ENCODE measurements at places on chromosomes 3 and 15.
A peak's percentile ranks its signal among the peaks of the same experiment; 100 is the strongest.

GRCh38 chr15:85514413-85514812 lies 134.0 kb downstream of the AKAP13 start:
- no peak for DNase-seq

DNA sequence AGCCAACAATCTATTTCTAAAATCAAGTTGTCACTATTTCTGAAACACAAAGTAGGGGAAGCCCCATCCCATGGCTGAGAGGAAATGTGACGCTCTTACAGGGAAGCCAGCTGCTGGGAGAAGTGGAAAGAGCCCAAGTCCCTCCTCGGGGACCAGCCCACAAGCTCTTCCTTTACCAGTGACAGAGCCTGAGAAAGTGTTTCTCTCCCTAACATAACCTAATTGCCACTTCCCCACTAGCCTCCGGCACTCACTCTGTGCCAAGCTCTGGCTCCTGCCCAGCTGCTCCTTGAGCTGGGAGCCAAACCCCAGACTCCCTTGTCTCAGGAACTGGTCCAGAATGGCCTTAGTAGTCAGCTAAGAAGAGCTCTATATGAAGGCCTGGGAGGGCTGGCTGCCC lies 42.9 kb downstream of the TNFAIP8L3 start:
- no peak for DNase-seq

DNA sequence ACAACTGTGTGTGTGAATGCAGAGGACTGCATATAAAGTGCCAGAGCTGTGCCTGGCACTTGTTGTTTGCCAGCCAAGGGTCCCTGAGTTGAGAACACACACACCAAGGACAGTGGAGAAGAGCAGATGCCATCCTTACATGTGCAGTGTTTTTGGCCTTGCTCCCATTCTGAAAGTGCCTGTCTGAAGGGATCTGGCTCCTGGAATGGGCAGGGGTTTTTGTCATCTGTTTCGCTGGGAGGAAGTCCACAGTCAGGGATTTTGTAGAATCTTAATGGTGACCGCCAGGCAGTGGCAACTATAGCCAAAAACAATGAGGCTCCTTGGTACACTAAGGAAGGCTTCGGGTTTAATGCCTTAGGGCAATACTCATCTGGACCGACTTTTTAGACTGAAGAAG lies 63.7 kb downstream of the DUT start:
- DNase-seq, result no peak

GRCh38 chr15:45262906-45263461 lies 10.9 kb downstream of the SLC28A2 start:
- no peak for DNase-seq

GRCh38 chr3:108820586-108820985 lies 2.0 kb upstream of the TRAT1 start:
- no peak for DNase-seq

DNA sequence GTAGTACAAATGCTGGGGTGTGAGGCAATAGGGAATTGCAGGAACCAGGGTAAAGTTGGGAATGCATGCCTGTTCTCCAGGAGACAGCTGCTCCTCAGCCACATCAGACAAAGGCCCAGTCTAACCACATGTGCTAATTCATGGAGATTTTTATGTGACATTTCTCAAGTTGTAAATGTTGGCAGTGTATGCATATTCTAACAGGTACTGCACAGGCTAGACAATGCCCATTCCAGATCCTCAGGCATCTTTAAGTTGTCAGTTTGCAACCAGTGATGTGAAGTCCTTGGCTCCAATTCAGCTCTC lies 84.9 kb downstream of the EEFSEC start:
- DNase-seq, result no peak

- DNase-seq, result no peak
Observed at GRCh38 chr15:101506491-101506890, 17.0 kb upstream of the PCSK6 start.

DNA sequence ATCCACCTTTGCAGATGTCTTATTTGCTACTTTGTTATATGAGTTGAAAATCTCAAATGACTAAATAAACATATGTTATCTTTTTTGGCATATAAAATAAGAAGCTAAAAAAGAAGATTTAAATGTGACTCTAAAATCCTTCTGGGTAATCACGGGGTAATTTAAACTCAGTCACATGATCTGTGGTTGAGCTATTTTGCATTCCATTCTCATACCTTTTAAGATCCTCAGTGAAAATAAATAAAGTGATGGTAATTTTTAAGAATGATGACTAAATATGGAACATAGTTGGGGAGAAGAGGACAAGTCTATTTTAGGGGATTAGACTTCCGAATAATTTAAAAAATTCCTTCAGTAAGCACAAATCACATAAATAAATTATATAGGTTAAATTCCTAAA lies 1076.8 kb downstream of the TUSC7 start:
- DNase-seq, result no peak

- DNase-seq, result peak; percentile 66
Observed at GRCh38 chr15:75452364-75452864, 924 bp upstream of the SIN3A start.

GRCh38 chr3:151082880-151083838 lies 2.3 kb upstream of the MED12L start:
- DNase-seq, result no peak

DNA sequence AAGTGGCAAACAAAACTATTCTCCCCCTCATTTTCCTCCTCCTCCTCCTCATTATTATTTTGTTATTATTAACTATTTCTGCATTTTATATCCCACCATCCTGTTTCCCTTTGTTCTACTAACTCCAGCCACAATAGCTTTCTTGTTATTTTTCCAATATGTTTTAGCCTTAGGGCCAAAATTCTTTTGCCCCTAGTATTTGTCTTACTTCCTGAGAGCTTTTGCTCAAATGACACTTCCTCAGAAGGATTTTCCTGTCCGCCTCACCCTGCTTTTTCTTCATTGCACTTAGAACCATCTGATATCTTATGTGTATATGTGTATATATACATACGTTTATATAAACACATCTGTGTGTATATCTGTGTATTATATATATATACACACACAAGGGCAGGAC lies 32.7 kb upstream of the NUDT16 start:
- DNase-seq, result no peak

DNA sequence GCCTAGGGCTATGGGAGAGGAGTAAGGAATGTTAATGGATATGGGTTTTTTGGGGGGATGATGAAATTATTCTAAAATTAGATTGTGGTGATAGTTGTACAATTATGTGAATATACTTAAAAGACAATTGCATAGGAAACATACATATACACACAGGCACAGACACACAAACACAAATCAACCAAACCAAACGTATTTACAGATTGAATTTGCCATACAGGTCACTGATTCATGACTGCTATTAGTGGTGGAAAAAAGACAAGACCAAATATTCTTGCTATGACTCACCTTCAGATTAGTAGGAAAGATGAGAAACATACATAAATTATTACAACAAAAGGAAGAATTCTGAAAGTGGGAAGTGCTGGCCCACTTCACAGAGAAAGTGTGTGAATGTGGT lies 85.3 kb downstream of the C3orf38 start:
- DNase-seq, result no peak

DNA sequence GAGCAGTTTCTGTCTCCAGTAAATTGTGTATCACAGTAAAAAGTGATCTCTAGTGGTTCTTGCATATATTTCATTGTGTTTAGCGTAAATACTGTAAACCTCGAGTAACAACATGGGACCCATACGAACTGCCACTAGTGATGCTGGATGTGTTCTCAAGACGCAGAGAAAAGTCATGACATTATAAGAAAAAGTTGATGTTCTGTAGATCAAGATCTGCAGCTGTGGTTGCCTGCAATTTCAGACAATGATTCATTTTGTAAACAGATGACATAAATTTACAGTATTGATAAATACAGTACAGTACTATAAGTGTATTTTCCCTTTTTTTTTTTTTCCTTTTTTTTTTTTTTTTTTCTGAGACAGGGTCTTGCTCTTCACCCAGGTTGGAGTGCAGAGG lies 100.1 kb downstream of the DPH6 start:
- no peak for DNase-seq

DNA sequence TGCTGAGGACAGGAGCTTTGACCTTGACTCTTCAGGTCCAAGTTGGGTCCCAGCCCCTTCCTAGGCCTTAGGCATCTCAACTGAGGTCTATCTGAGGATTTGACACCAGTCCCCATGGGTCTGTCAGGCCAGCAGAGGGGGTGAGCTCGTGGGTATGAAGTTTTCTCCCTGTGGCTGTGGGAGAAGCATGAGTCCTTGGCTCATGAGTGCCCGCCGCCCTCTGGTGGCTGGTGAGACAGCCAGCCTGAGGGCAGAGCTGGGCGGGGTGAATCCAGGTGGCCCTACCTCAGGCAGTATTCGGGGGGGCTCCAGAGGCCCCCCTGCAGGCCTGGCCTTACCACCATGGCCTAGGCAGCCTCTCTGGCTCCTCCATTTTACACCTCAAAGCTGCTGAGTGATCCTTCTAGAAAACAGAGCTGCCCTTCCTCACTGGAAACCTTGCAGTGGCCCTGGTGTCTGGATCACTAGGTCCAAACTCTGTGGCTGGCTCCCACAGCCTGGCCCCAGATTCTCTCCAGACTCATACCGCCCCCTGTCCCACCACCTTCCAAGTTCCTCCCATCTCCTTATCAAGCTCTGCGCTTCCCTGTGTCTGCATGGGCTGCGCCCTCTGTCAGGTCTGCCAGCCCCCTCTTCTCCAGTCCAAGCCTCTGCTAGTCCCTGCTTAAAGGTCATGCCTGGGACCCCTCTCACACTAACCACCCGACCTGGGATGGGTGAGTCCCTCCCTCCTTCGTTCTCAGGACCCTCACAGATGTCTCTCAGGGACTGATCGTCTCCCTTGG lies 16.1 kb downstream of the SH2D7 start:
- DNase-seq, result peak; percentile 79

DNA sequence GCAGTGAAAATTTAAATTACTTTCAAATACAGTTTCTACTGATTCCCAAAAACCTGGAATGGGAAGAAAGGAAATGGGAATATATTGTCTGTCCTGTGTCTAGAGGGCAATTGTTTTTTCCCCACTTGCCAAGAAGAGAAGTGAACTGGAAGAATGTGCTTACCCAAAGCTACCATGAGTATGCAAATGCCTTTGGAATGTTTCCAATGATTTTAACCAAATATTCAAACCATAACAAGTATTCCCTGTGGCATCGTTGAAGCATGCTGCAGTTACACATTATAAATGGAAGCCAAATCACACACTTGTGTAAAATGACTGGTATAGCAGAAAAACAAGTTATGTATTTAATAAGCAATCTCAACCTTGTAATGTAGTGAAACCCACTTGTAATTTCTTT lies 368.2 kb downstream of the GBE1 start:
- no peak for DNase-seq

DNA sequence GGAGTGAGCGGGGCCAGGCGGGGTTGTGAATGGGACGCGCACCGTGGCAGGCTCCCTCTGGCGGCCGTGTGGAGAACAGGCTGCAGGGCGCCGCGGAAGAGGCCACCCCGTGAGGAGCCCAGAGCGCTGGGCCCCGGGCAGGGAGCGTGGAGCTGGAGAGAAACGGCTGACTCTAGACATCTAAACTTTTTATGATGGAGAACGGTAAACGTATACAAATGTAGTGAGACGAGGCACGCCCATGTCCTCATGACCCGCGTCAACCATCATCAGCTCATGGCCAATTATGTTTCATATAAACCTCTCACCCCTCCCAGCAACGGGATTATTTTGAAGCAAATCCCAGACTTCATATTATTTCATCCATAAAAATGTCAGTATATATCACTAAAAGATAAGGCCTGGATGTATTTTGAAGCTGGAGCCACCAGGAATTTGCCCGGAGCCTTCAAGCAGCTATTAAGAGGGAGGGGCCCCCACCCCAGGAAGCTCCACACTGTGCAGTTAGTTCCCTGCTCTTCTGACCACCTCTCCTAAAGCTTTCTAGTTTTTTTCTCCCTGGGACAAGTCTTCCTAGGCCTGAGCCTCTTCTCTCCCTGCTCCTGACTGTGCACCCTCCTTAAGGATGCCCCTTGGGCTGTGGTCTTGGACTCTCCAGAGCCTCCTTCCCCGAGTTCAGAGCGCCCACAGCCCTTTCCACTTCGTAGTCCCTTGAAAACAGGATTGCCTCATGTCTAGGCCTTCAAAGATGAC lies 149.5 kb downstream of the SMAD6 start:
- DNase-seq, result peak; percentile 61

GRCh38 chr15:28919201-28919635 lies 33.4 kb downstream of the APBA2 start:
- no peak for DNase-seq

DNA sequence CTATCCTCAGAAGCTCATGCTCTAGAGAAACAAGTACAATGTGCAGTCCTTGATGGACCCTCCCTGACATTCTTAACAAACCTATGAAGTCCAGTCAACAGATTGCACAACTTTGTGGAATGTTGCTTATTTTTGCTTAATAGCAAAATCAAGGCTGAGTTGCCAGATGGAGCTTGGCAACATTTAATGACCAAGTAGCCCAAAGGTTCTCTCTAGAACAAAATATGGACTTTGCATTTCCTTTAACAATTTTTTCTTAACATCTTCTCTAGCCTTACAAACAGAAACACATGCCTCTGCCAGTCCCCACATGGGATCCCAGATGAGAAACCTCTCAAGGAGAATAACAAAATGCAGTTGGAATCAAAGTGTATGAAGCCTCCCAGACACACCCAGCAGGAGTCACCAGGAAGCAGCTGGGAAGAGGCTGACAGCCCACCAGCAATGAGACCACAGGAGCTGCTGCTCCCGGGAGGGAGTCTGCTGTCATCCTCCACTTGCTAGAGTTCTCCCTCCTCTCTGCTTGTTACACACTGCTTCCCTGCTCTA lies 422.5 kb upstream of the CDIN1 start:
- DNase-seq, result no peak

DNA sequence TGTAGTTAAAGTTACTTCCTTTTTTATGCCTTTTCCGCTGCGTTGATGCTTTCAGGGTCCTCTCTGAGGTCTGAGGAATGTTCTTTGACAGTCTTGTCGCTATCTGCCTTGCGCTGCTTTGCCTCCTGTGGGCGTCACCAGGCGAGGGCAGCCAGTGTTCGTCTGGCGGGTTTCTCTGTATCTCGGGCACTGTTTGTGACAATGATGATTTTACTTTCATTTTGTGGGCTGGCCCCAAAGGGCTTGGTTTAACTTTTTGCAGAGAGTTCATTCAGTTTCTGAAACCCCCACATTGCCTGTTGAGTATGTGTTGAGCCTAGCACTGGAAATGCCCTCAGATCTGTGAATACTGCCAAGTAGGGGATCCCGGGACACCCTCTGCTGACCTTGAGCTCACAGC lies 24.6 kb upstream of the SACM1L start:
- peak; percentile 70 for DNase-seq

GRCh38 chr15:85477730-85478129 lies 97.3 kb downstream of the AKAP13 start:
- no peak for DNase-seq

DNA sequence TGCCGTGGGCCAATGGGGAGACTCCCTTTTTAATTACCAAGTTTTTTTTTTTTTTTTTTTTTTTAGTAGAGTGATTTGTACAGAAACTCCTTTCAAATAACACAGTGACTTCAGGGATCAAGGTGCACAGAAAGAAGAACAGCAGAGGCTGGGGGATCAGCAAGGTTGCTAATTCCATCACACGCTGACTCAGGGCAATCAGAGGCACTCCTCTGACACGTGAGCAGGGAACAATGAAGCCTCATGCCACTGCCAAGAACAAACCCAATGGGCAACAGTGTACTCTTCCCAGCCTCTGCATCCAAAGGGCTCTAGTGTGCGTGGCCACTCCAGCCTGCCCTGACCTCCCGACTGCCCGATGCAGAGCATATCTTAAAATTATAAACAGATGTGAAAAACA lies 186.7 kb upstream of the WNT5A start:
- DNase-seq, result no peak
